Mesangial cell (primary cell): ENCODE measurements at places on chromosomes 6 and 20. TPM values are rescaled to one million over a fixed set of nuclear protein-coding genes. Genes with fewer than 3 reads are reported as not detected.

The OGFRL1 gene
- 19.1 and 28.0 TPM in 2 replicates for total RNA-seq

The LAMA2 gene
- 0.81 and 6.3 TPM in 2 replicates for total RNA-seq

The ATXN1 gene
- total RNA-seq: 10.9 and 22.2 TPM in 2 replicates

The ECHDC1 gene
- total RNA-seq: 34.5 and 46.0 TPM in 2 replicates

The PPP1R16B gene
- total RNA-seq: under 0.01 TPM in 1 of 2 replicates, not detected in the other

The CTCFL gene
- total RNA-seq: under 0.01 TPM in 1 of 2 replicates, not detected in the other

The SYCP2 gene
- total RNA-seq: 0.13 and 0.16 TPM in 2 replicates

The VSTM2L gene
- total RNA-seq: 2.0 and 5.5 TPM in 2 replicates

The MYCT1 gene
- 0.16 and 0.25 TPM in 2 replicates for total RNA-seq
